ENCODE measurements at places on chromosomes 2 and 18. TPM values are rescaled to one million over a fixed set of nuclear protein-coding genes. Genes with fewer than 3 reads are reported as not detected.

TANK gene
- 70.7 TPM for total RNA-seq

OTOS gene
- total RNA-seq: not detected

CCDC68 gene
- total RNA-seq: not detected

TRIM43 gene
- 0.25 TPM for total RNA-seq

GALNT14 gene
- total RNA-seq: 0.90 TPM

IL36B gene
- total RNA-seq: not detected

CXCR4 gene
- 140 TPM for total RNA-seq

SLC14A1 gene
- total RNA-seq: 6.0 TPM

PJVK gene
- total RNA-seq: 1.7 TPM

SEC11C gene
- 208 TPM for total RNA-seq

PSME4 gene
- 52.0 TPM for total RNA-seq

ACMSD gene
- not detected for total RNA-seq

ACVR2A gene
- total RNA-seq: 1.4 TPM

RESP18 gene
- total RNA-seq: not detected

C2orf72 gene
- total RNA-seq: 0.96 TPM

KATNAL2 gene
- 0.23 TPM for total RNA-seq

CDK5R2 gene
- not detected for total RNA-seq

ANKRD44 gene
- 120 TPM for total RNA-seq

HOXD3 gene
- not detected for total RNA-seq

SCN2A gene
- not detected for total RNA-seq

SLC5A7 gene
- not detected for total RNA-seq

CKAP2L gene
- total RNA-seq: 27.2 TPM

AQP4 gene
- total RNA-seq: not detected

FAP gene
- not detected for total RNA-seq

REG3G gene
- total RNA-seq: not detected

SEPTIN10 gene
- total RNA-seq: 2.9 TPM

SMCHD1 gene
- 100 TPM for total RNA-seq

ANKRD30BL gene
- total RNA-seq: not detected

ITGA4 gene
- 96.5 TPM for total RNA-seq

ZAP70 gene
- 234 TPM for total RNA-seq

FAM237A gene
- not detected for total RNA-seq
